ENCODE measurements at places on chromosomes 4 and X.

GRCh38 chr4:158630893-158631292, 40.8 kb downstream of the C4orf46 start:
- no peak for DNase-seq

GRCh38 chrX:124232523-124233201, 99.8 kb upstream of the TEX13D start:
- DNase-seq = no peak

DNA sequence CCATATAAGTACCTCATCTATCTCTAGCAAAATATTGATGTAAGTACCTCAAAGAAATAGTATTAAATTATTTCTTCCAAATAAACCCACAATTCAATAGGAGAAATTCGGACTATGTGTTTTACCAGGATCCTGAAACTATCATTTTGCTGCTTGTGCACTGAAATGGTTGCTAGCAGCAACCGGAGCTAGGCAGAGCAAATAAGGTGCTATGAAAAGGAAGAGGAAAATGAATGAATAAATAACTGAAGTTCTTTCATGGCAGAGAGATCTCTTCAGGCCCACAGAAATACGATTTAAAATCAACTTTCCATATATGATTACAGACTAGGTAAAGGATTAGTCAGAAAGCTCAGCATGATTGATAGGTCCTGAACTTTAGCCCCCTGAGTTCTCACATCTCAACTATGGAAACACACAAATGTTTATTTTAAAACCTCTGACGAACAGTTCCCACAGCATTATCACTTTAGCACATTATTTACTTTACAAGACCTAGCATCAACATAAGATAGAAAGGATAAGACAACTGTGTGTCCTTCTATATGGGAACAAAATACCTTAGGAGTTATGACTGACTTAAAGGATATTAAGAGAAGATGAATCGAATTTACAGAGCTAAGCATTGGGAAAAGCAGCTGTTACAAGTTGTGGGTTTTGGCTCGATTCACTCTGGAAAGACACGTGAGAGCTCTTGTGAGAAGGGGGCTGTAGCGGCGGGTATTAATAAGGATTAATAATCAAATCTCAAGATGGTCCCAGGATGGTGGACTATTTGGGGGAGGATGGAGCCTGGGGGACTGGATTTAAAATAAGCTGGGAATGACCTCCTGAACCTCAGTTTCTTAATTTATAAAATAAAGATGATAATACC, 104.3 kb downstream of the CORIN start:
- no peak for DNase-seq

DNA sequence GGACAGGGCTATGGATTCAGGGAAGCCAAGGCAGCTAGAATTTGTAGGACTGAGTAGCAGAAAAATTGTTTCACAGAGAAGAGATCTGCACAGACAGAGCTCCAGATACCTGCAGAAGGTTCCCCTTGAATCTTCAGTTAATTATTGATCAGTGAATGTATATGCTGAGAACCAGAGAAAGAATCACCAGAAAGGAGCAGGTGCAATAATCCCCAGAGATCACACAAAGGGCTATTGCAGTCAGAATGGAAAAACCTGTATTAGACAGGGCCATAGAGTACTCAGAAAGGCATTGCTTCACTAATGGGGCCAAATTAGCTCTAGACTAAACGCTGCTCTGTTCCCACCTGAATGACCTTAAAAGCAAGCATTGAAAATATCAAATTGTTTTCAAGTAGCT, 35.5 kb upstream of the SMAD1 start:
- DNase-seq = no peak

- DNase-seq = no peak
Observed at GRCh38 chr4:19401301-19402080, 850.2 kb upstream of the SLIT2 start.

DNA sequence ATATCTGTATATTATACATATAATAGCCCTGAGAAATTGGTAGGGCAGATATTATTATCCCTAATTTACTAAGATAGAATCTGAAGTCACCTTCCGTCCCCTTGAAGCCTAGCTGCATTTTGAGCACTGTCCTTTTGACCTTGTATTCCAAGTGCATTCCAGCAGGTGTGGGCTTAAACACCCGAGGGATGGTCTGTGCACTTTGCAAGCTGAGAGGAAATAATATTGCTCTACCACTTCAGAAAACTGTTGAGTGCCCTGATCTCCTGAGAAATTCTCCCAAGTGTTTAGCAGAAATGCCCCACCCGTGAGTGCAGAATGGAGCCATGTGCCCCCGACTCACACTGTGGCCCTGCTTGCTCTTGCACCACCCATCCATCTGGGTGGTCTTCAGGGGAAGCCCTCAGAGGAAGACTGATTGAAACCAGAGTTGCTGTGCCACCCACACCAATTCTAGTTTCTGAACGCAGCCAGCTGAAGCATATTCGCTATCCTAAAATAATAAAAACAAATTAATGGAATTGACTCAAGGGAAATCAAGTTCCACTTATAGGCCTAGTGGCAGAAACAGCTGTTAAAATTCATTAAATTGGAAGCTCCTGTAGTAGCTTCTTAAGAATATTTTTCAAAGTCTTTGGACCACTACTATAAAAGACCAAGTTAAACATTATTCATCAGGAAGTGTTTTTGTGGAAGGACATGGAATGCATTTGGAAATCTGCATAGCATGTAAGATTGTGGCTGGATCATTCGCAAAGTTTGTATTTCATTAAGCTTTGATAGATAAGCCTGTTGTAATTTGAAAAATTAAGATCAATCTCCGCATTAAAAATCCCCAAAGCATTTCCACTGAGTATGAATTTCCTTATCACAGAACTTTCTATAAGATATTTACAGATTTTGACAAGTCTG, 41.3 kb upstream of the PRKG2 start:
- DNase-seq = no peak

DNA sequence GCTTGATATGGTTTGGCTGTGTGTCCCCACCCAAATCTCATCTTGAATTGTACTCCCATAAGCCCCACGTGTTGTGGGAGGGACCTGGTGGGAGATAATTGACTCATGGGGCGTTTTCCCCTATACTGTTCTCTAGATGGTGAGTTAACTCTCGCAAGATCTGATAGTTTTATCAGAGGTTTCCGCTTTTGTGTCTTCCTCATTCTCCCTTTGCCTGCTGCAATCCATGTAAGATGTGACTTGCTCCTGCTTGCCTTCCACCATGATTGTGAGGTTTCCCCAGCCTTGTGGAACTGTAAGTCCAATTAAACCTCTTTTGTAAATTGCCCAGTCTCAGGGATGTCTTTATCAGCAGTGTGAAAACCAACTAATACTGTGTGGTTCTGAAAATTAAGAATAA, 11.5 kb downstream of the SLAIN2 start:
- DNase-seq = no peak

- no peak for DNase-seq
Observed at GRCh38 chrX:69396916-69397315, 107.2 kb upstream of the NALF2 start.

DNA sequence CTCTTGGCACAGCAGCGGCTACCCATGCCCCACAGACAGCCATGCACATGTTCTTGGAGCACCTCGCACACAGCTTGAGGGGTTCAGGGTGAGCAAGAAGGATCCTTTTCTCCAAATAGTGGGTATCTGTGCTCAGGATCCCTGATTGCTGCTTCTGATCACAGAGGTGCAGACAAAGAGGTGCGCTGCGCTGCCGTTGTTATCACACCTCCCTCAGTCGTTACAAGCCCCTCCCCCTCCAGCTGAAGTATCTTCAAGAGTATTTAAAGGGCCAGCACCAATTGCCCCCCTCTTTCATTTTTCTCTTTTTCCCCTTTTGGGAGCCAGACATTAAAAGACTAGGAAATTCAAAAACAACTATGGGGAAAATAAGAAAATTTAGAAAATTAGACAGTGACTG, 44.3 kb downstream of the NELFA start:
- no peak for DNase-seq

GRCh38 chr4:119048446-119048845, 87.2 kb upstream of the MYOZ2 start:
- no peak for DNase-seq

DNA sequence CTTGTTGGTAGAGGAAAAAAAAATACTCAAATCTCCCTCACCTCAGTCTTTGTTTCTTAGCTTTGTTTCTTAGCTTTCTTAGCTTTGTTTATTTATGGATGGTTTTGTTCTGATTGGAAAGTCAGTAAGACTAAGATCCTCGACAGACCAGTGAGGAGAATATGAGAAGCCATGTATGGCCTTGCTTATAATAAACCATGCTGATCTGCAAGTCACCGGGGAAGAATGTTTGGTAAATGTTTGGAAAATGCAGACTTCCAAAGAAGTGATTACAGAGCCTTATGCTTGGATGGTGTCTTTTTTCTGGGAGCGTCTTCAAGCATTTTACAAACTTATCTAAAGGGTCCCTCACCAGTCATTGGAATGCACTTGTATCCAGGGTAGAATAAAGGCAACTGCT, 90.1 kb upstream of the NOCT start:
- no peak for DNase-seq

- no peak for DNase-seq
Observed at GRCh38 chr4:176409627-176410026, 89.9 kb downstream of the SPCS3 start.

GRCh38 chr4:55411621-55412020, 15.9 kb downstream of the TMEM165 start:
- no peak for DNase-seq

- DNase-seq = no peak
Observed at GRCh38 chr4:145530662-145531061, 49.0 kb downstream of the SMAD1 start.

DNA sequence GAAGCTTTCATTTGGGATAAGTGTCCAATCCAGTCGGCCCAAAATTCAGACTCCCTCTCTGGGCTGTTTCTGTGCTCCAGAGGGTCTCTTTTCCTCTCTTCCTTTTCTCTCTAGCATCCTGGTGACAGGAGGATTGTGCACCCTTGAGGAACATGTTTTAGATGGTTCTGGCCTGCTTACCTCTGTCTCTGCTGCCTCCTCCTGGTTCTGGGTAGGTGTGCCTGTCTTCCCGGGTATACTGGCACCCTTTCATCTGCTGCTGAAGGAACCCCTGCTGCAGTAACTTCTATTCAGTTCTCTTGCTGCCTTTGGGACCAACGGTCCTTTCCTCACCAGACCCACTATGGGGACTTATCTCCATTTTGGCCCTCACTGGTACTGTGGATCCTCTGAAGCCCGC, 53.2 kb downstream of the HMGB2 start:
- no peak for DNase-seq

- DNase-seq = no peak
Observed at GRCh38 chrX:154542723-154543424, 3.8 kb downstream of the G6PD start.

- no peak for DNase-seq
Observed at GRCh38 chrX:100296183-100296753, 113.8 kb downstream of the PCDH19 start.

GRCh38 chr4:53616219-53616618, 24.9 kb upstream of the LNX1 start:
- no peak for DNase-seq

GRCh38 chrX:38768079-38768478, 33.2 kb upstream of the MID1IP1 start:
- no peak for DNase-seq

GRCh38 chrX:153744210-153745066, 19.6 kb upstream of the PLXNB3 start:
- no peak for DNase-seq

DNA sequence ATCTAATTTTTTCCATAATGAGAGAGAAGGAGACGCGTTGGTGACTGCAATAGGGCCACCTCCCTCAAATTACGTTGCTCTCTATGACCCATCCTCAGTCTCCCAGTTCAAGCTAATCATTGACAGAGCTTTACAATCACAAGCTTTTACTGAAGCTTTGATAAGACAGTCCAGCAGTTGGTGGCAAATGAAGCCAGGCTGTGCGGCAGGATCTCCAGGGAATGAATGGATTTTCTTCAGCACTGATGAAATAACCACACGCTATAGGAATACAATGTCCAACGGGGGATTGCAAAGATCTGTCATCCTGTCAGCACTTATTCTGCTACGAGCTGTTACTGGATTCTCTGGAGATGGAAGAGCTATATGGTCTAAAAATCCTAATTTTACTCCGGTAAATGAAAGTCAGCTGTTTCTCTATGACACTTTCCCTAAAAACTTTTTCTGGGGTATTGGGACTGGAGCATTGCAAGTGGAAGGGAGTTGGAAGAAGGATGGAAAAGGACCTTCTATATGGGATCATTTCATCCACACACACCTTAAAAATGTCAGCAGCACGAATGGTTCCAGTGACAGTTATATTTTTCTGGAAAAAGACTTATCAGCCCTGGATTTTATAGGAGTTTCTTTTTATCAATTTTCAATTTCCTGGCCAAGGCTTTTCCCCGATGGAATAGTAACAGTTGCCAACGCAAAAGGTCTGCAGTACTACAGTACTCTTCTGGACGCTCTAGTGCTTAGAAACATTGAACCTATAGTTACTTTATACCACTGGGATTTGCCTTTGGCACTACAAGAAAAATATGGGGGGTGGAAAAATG, at the start of gene KLB:
Gene KLB (plus strand): TSS at position 168 of the 821 bp plus-strand sequence. CDS start 20 bp downstream, at position 188.
- no peak for DNase-seq

DNA sequence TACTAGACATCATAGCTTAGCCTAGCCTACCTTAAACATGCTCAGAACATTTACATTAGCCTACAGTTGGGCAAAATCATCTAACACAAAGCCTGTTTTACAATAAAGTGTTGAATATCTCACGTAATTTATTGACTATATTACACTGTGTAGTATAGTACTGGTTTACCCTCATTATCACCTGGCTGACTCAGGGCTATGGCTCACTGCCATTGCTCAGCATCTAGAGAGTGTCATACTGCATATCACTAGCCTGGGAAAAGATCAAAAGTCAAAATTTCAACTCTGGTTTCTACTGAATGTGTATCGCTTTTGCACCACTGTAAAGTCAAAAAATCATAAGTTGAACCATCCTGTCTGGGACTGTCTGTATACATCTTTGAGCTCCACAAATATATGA, 78.6 kb downstream of the CEP44 start:
- DNase-seq = no peak

DNA sequence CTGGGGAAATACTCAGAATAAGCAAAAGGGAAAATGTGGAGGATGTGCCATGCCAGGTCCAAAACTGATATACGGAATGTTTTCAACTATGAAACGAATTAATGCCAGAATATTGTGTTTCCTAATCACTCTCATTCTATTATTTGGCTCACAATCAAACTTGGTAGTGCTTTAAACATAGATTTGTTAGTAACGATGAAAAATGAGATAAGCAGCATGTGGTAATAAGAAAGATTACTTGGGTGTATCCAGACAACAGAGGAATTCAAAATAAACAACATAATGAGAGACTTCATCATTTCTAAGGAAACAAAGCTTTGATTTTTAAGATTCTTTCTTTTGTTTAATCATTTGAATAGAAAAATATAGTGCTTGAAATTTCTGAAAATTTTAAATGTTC, 237.3 kb downstream of the TACR3 start:
- no peak for DNase-seq

GRCh38 chrX:31353095-31353494, 281.3 kb upstream of the FTHL17 start:
- DNase-seq = no peak

Measured in activated CD8-positive, alpha-beta memory T cell treated with anti-CD3 and anti-CD28 coated beads for 1 hour (primary cell).